ENCODE measurements at places on chromosomes 16 and 17. TPM values are rescaled to one million over a fixed set of nuclear protein-coding genes. Genes with fewer than 3 reads are reported as not detected.

- no peaks in the 10 kb centered on the region for H3K27me3 ChIP-seq
- H3K4me1 ChIP-seq, result no peaks in the 10 kb centered on the region
Measured at GRCh38 chr17:48442819-48443218, 12.8 kb upstream of the SKAP1 start.

DNA sequence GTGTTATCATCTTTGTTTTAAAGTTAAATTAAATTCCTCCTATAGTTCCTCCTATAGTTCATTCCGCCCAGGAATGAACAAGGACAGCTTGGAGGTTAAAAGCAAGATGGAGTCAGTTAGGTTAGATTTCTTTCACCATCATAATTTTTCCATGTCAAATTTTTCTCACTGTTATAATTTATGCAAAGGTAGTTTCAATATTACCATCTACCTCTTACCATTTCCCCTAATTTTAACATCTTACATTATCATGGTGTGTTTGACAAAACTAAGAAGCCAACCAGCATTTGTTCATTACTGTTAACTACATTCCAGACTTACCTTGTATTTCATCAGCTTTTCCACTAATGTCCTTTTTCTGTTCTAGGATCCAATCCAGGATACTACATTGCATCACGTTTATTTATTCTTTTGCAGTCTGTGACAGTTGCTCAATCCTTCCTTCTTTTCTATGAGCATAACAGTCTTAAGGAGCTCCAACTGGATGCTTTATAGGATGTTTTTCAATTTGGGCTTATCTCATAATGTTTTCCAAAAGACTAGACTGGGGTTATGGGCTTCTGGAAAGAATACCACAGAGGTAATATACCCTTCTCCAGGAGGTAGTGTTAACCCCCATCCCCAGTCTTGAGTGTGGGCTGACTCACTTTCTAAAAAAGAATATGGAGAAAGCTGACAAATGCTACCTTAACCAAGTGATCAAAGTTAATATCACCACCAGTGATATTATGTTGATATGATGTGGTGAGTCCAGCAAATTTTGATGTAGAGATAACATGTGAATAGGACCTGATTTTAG lies 158.5 kb downstream of the PPM1E start:
- no peaks in the 10 kb centered on the region for H3K4me1 ChIP-seq
- H3K36me3 ChIP-seq, result no peaks in the 10 kb centered on the region
- no peak overlapping the region for H3K27ac ChIP-seq
- no peaks in the 10 kb centered on the region for H3K27me3 ChIP-seq
- DNase-seq, result no peak

TNFRSF13B gene
- not detected for total RNA-seq

DNA sequence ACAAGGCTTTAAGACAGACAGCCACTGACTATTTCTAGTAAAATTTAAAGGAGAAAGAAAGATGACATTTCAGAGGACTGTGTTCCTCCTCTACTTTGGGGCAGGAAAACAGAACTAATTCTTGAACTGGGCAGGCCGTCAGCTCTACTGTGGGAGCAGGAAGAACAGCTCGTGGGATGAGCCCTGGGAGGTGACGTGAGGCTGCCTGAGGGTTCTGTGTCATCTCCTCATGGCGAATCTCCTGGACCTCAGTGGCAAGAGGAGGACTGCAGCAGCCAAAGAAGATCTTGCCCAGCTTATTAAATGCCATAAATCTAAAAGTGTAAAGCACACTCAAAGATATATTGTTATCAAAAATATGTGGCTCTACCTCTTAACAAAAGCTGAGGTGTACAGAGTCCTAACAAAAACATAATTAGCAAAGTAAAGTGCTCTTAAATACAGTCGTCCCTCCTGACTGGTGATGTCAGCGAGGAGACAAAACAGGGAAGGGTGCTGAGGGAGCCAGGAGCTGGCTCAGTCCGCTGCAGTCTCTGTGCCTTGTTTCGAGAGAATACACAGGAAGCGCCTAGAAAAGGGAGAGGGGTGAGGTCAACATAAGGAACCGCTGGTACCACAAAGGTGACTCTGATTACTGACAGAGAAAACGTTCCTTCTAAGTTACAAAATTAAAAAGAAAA lies 58.0 kb downstream of the CREBBP start:
- DNase-seq, result no peak
- H3K36me3 ChIP-seq, result no peaks in the 10 kb centered on the region
- H3K4me3 ChIP-seq, result no peak overlapping the region
- peak overlapping the region; percentile 36 for H3K27ac ChIP-seq
- H3K27me3 ChIP-seq, result no peaks in the 10 kb centered on the region

DNA sequence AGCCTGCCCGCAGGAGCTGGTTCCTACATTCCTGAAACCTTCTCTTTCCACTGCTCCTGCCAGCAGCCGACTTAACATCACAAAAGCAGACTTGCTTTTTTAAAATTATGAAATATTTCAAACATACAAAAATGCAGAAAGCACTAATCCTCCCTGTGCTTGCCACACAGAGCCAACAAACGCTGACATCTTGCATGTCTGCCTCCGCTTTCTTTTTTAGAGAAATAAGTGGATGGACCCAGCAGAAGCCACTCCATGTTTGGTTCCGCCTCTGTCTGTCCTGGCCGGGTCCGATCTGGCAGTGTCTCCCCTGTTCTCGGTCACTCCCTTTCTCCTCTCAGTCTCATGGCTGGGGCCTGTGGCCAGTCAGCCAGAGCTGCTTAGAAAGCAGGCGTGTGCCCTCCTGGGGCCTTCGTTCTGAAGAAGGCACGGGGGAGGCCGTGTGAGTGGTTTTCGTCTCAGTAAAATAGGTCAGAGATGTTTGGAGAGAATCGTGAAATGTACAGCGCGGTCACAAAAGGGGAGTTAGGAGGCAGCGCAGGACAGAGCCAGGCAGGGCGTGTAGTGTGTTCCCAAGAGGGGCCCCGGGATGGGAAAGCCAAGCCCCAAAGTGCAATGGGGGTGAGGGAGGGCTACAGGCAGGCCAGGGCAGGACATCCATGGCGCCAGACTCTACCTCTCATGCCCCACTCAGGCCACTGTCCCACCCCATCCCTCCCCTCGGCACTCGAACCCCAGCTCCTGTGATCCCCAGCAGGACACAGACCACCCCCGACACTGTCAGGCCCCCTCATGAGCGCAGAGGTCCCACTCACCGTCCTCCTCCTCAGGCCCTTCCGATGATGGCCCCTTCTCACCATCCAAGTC lies 23.2 kb downstream of the MXRA7 start:
- H3K27me3 ChIP-seq, result no peaks in the 10 kb centered on the region
- peaks cover 3% of the 10 kb centered on the region for H3K36me3 ChIP-seq
- peak overlapping the region; percentile 20 for H3K4me3 ChIP-seq
- H3K4me1 ChIP-seq, result peaks cover 98% of the 10 kb centered on the region
- peak; percentile 95 for DNase-seq
- H3K27ac ChIP-seq, result peak overlapping the region; percentile 92

- no peaks in the 10 kb centered on the region for H3K36me3 ChIP-seq
- no peaks in the 10 kb centered on the region for H3K27me3 ChIP-seq
- H3K4me1 ChIP-seq, result peaks cover 24% of the 10 kb centered on the region
- no peak for DNase-seq
Measured at GRCh38 chr17:10733666-10734065, 3.8 kb upstream of the TMEM220 start.

DNA sequence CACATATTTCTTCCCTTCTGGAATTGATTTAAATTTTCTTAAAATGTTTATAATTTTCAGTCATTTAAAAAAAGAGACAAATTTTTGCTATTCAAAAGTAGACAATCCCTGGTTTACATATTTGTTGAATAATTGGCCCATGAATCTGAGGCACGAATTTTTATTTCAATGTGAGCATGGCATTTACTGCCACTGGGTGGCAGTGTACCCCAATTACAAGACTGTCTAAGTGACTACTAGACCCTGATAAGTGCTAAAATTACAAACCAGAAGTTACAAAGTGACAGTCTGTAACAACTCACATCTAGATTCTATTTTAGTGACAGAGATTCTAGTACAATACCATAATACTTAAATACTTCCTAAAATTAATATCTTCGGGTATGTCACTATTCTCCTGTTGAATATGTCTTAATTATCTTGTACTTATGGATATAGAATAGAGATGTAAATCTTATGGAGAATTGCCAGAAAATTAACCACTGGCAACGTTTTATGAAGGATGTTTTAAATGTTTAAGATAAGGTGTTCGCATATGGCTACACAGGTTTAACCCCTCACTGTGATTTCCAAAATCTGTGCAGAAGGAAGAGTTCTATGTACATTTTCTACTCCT lies 235.8 kb downstream of the MAP2K4 start:
- no peak overlapping the region for H3K4me3 ChIP-seq
- H3K36me3 ChIP-seq, result no peaks in the 10 kb centered on the region
- H3K27ac ChIP-seq, result peak overlapping the region; percentile 53
- DNase-seq, result no peak
- H3K27me3 ChIP-seq, result no peaks in the 10 kb centered on the region
- H3K4me1 ChIP-seq, result no peaks in the 10 kb centered on the region

- peaks cover 3% of the 10 kb centered on the region for H3K4me1 ChIP-seq
- H3K36me3 ChIP-seq, result peaks cover 96% of the 10 kb centered on the region
- no peak overlapping the region for H3K4me3 ChIP-seq
- no peak overlapping the region for H3K27ac ChIP-seq
- H3K27me3 ChIP-seq, result no peaks in the 10 kb centered on the region
Measured at GRCh38 chr16:11876306-11876705, 25.0 kb upstream of the RSL1D1 start.

DNA sequence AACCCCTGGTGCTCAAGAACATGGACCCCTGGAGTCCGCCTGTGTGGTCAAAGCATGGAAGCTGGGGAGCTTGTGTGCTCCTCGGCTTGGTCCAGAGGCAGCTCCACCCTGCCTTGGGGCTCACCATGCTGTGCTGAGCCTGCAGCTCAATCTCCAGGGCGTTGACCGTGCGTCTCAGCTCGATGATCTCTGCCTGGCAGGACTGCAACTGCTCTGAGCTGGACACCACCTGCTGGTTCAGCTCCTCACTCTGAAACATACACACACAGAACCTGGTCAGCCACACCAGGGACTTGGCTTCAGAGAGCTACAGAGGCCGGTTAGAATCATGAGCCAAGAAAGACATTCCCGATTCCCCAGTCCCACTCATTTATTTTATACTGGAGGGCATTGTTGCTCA lies 2.7 kb downstream of the KRT35 start:
- no peak overlapping the region for H3K4me3 ChIP-seq
- H3K4me1 ChIP-seq, result no peaks in the 10 kb centered on the region
- no peaks in the 10 kb centered on the region for H3K36me3 ChIP-seq
- H3K27me3 ChIP-seq, result no peaks in the 10 kb centered on the region
- no peak for DNase-seq
- H3K27ac ChIP-seq, result no peak overlapping the region

GRCh38 chr16:50209546-50210265 lies 56.6 kb downstream of the TENT4B start:
- H3K27ac ChIP-seq, result peak overlapping the region; percentile 22
- H3K4me3 ChIP-seq, result no peak overlapping the region
- no peak for DNase-seq
- peaks cover 5% of the 10 kb centered on the region for H3K36me3 ChIP-seq

ALDH3A1 gene
- total RNA-seq, result 1.9 TPM

VWA3A gene
- 0.17 TPM for total RNA-seq

TBC1D3K gene
- not detected for total RNA-seq

- no peak overlapping the region for H3K27ac ChIP-seq
- H3K36me3 ChIP-seq, result no peaks in the 10 kb centered on the region
- H3K4me3 ChIP-seq, result no peak overlapping the region
Measured at GRCh38 chr17:68302666-68303065, 11.4 kb downstream of the ARSG start.

DNA sequence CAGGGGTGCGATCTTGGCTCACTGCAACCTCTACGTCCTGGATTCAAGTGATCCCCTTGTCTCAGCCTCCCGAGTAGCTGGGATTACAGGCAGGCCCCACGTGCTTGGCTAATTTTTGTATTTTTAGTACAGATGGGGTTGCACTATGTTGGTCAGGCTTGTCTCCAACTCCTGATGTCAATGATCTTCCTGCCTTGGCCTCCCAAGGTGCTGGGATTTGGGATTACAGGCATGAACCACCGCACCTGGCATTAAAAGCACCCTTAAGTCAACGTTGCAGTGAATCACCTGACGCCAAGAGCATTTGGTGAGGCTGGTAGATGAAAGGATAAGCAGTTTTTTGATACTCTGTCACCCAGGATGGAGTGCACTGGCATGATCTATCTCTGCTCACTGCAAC lies 59.0 kb downstream of the NDE1 start:
- H3K27me3 ChIP-seq, result no peaks in the 10 kb centered on the region
- peaks cover 96% of the 10 kb centered on the region for H3K36me3 ChIP-seq
- H3K4me3 ChIP-seq, result no peak overlapping the region
- H3K27ac ChIP-seq, result peak overlapping the region; percentile 51

DNA sequence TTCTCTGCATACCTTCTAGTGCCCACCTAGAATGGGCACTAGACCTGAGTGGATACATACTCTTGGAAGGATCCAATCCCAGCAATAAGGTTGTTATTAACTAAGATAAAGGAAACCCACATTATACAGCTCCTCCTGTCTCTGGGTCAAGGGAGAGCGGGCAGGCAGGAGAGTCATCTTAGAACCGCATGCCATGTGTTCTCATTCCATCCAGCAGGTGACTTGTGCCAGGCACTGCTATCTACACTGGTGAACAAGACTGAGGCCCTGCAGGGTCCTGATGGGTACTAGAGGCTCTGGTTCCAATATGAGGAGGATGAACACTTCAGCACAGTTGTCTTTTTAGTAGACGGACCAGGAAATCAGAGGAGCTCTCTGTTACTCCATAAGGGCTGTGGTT lies 5.9 kb upstream of the CD300H start:
- no peaks in the 10 kb centered on the region for H3K36me3 ChIP-seq
- H3K4me1 ChIP-seq, result no peaks in the 10 kb centered on the region
- no peak overlapping the region for H3K4me3 ChIP-seq
- DNase-seq, result no peak

GRCh38 chr17:79811011-79811867 lies 14.4 kb upstream of the CBX8 start:
- peaks cover 88% of the 10 kb centered on the region for H3K27me3 ChIP-seq
- H3K36me3 ChIP-seq, result no peaks in the 10 kb centered on the region
- H3K27ac ChIP-seq, result no peak overlapping the region
- peaks cover 63% of the 10 kb centered on the region for H3K4me1 ChIP-seq

NPIPA8 gene
- total RNA-seq, result not detected

PPM1E gene
- 0.42 TPM for total RNA-seq

NOD2 gene
- 2.4 TPM for total RNA-seq

GRCh38 chr17:13415871-13416416 lies 185.8 kb downstream of the HS3ST3A1 start:
- no peak overlapping the region for H3K27ac ChIP-seq
- no peak for DNase-seq
- H3K36me3 ChIP-seq, result no peaks in the 10 kb centered on the region
- H3K4me3 ChIP-seq, result no peak overlapping the region
- H3K4me1 ChIP-seq, result peaks cover 7% of the 10 kb centered on the region
- H3K27me3 ChIP-seq, result peaks cover 9% of the 10 kb centered on the region

DNA sequence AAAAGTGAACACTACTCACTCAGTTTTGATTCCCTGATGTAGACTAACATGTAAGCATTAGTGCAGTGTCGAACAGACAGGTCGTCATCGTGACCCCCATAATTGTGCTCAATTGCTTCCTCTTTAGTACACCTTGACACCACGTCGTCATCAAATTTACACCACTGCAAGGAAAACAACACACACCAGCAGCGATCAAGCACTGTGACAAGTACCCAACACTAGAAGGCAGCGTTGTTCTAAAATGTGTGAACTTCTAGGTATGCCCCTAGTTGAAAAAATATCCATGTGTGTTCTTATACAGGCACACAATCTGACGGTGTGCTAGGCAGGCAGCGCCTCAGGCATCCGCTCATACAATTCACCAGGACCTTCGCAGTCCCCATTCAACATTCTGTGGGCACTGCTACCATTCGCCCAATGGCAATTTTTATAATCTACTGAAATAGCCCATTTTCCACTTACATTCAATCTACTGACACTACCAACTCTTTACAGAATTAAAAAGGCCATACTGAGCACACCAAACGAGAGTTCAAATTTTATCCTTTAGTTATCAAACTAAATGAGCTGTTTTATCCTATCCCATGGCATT lies 23.1 kb downstream of the LITAFD start:
- no peak for DNase-seq
- peaks cover 99% of the 10 kb centered on the region for H3K36me3 ChIP-seq
- H3K27me3 ChIP-seq, result no peaks in the 10 kb centered on the region
- H3K4me1 ChIP-seq, result no peaks in the 10 kb centered on the region

Measured in esophagus muscularis mucosa (tissue), 4 donors.